C1 segment of cervical spinal cord (tissue), 14 donors: ENCODE measurements at places on chromosomes 2 and 18.

DNA sequence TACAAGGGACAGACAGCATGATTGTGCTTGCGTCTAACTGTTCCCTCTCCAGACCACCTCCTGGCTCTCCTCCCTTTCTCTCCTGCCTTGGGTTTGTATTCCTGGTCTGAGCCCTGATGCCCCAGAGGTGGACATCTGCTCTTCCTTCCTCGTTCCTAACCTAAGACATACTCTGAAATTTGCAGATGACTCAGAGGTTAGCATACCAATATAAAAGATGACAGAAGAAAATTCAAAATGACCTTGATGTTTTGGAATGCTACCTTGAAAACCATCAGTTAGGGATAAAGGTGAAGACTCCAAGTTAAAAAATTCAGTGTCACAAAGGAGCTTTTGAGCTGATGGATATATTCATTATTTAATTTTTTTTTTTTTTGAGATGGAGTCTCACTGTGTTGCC lies 12.9 kb downstream of the SMYD1 start:
- no peak for DNase-seq

DNA sequence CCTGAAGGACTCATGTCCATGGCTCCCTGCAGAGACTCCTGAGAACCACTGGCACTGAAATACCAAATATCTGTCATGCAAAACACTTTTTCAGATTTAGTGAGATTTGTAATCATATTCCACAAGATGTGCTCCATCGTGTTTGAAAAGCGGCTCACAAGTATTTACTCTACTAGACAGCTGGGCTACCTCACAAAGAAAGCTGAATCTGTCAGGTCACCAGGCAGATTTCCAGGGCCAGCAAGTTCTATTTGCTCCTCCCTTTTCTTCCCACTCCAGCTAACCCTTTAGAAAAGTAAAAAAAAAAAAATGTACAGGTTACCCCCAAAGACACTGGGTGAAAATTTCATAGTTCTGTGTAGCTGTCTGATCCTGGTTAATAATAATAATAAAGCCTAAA lies 22.9 kb downstream of the WIPF1 start:
- no peak for DNase-seq

GRCh38 chr2:173441222-173441621 lies 86.5 kb downstream of the CDCA7 start:
- DNase-seq = no peak

DNA sequence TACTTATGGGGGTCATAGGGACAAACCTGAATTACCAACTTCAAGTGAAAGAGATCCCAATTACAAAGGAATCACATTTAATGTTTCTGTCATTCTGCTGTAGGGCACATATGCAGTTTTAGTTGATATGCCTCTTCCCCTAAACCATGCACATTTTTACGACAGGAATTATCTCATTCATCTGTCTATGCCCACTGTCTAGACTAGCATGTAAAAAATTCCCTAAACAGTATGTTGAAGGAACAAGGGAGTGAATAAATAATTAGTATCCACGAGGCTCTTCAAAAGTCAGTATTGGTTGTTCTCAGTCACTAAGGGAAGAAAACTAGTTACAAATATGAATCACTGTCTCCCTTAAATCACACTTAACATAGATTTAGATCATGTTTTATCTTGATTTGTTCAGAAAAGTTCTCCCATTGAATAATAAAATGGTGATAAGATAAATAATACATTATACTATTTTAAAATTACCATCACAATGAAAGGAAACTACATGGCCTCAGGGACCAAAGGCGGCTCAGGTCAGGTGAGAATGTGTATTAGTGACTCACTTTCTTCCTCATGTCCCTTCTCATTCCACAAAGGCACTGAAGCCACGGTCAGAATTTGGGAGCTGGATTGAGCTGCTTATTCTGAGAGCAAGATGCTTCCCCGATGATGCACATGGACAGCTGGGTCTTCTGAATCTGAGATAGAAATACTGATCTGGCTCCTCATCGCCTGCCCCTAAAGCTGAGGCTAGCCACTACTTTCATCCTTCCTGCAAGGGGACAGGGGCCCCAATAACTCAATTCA lies 29.1 kb downstream of the DYM start:
- no peak for DNase-seq

DNA sequence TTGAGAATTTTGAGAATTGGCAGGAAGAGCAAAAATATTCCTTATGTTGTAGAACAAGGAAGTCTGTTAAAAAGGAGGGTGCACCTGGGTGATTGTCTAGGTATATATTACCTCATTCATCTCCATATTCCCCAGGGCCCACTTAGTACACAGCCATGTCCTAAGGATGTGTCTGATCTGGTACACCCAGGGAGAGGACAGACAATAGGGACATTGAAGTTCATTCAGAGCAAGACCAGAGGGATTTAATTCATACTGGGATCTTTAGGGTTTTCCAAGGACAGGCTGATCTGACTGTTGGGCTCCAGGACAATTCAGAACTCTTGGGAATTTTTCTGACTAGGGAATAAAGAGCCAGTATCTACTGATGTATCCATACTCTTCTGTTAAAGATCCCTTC lies 112.1 kb downstream of the PHLPP1 start:
- DNase-seq = no peak
